ENCODE measurements at places on chromosomes 16 and 17.
A peak's percentile ranks its signal among the peaks of the same experiment; 100 is the strongest.

DNA sequence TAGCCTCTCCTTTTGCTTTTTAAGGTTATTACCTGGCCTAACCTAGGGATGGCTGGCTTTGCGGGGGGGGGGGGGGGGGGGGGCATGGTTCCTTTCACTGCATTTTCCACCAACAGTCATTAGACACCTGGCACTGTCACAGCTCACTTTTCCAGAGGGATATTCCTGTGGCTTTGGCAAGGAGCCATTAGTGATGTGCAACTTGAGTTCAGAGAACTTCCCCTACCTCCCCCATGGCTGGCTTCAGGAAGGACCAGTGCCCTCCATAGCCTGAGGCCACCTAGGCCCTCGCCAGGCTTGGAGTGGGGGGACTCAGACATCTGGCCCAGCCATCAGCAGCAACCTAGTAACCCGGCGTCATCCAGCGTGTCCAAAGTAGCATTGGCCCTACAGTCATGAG, 234.6 kb downstream of the CPPED1 start:
- no peak for DNase-seq

DNA sequence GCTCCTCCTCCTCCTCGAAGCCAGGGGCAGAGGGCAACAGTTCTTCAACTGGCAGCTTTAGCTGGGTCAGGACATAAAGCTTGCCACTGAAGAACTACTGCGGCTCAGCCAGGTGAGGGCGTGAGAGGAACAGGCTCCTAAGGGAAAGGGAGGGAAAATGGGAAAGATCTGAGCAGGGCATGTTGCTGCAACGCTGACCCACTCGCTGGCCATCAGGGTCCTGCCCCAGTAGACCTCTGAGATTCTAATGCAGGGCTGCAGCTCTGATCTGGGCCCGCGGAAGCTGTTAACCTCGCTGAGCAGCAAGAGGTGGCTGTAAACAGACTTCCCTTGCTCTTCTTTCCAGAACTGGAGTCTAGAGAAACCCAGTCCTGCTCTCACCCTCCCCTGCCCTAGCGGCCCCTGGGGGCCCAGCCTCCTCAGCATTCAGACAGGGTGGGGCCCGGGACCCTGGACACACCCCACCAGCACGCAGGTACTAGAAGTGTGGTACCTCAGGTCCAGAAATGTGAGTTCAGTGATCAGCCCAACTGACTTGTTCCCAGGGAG, 3.8 kb upstream of the TLCD2 start:
- DNase-seq, result peak; percentile 56

- peak; percentile 62 for DNase-seq
Observed at GRCh38 chr16:2022723-2023091, 3.1 kb downstream of the NPW start.

DNA sequence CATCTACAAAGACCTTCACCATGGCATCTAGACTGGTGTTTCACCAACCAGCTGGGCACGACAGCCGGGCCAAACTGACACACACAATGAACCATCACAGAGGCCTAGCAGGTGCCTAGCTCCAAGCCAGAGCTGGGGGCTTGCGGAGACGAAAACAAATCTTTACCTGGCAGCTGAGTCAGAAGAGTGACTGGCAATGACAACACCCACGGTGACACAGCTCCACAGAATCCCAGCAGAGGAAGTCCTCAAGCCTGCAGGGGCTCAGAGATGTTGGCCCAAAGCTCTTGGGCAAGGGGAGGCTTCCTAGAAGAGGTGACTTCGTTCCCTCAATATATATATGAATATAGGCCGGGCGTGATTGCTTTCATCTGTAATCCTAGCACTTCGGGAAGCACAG, 5.1 kb downstream of the MMP25 start:
- DNase-seq, result no peak

DNA sequence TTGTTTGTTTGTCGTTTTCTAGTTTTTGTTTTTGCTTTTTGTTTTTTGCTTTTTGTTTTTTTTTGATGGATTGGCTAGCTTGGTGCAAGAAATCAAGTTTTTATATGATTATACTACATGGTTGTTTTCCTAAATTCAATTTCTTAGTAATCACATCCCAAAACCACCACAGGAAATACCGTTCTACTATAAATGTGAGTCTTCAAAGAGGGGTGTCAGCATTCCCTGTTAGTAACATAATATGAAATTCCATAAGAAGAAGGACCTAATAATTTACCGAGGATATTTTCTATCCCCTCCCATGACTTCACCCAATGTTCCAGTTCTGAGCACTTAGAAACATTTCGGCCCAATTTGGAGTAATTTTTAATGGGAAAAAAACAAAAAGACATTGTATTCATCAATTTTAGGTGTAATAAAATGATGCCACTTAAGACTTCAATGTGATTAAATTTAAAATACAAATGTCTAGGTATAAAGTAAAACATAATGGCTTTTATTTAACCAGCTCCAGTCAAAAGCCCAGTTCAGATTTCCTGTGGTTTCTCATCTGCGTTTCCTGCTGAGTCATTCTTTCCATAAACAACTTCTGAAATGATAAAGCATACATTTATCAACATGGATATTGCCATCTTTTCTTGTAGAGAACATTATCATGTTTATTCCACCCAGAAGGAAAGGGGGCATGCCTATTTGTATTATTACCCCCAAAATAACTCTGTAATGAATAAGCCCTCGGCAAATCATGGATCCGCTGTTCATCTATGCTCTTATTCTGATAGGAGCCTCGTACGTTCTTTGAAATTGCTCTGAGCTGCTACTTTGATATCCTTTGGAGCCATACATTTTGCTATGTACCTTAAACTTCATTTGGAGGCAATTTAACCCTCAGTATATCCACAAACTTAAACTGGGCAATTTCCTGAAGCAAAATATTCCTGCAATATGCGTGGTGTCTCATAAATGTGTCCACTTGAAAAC, 28.1 kb downstream of the HSBP1 start:
- peak; percentile 84 for DNase-seq

DNA sequence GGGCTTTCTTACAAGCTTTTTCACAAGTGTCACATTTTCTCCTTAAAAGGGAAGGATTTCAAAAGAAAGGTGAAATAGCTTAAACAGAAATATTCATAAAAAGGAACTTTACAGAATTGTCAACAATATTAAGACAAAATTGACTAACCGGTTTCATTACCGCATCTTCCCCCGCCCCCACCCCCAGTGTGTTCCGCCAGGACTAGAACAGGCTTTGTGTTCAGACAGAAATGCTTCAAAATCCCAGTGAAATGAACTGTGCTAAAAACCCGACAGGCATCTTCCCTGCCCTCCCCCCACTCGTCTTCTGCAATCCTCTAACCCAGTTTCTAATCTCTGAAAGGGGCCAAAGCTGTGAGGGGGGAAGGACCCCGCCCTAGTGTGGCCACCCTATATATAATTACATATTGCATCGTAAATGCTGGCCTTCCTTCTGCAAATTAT, 990 bp upstream of the ROGDI start:
- no peak for DNase-seq

GRCh38 chr16:19450186-19450585, 32.5 kb downstream of the TMC5 start:
- DNase-seq, result no peak

- no peak for DNase-seq
Observed at GRCh38 chr16:2585651-2586081, 47.8 kb downstream of the PDPK1 start.

DNA sequence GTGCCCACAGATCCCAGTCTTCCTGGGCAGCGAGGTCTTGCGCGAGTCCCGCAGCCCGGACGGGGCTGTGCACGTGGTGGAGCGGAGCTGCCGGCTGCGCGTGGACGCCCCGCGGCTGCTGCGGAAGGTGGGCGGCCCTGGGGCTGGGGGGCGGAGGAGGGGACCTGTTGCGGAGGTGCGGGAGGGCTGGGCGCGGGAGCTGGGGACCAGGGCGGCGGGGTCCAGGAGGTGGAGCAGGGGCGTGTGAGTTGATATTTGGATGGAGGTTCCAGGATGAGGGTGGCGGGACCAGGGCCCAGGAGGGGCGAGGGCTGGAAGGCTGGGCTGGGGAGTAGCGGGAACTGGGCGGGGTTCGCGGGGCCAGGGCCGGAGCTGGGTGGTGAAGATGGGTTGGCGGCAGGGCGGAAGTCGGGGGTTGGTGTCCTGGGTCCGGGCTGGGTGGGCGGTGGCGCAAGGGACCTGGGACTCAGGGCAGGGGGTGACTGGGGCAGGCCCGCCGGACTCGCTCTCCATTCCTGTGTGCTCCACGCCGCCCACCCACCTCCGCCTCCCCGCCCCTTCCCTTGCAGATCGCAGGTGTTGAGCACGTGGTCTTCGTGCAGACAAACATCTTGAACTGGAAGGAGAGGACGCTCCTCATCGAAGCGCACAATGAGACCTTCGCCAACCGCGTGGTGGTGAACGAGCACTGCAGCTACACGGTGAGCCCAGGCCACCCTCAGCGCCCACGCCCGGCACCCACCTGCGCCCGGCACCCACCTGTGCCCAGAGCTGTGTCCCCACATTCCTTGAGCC, 29.6 kb downstream of the SEC14L5 start:
- no peak for DNase-seq

- DNase-seq, result peak; percentile 5
Observed at GRCh38 chr16:52469775-52470174, 77.2 kb downstream of the TOX3 start.

- DNase-seq, result peak; percentile 59
Observed at GRCh38 chr17:47695429-47696376, 1.7 kb downstream of the TBKBP1 start.

GRCh38 chr16:87860553-87861299, 8.6 kb downstream of the SLC7A5 start:
- peak; percentile 51 for DNase-seq

DNA sequence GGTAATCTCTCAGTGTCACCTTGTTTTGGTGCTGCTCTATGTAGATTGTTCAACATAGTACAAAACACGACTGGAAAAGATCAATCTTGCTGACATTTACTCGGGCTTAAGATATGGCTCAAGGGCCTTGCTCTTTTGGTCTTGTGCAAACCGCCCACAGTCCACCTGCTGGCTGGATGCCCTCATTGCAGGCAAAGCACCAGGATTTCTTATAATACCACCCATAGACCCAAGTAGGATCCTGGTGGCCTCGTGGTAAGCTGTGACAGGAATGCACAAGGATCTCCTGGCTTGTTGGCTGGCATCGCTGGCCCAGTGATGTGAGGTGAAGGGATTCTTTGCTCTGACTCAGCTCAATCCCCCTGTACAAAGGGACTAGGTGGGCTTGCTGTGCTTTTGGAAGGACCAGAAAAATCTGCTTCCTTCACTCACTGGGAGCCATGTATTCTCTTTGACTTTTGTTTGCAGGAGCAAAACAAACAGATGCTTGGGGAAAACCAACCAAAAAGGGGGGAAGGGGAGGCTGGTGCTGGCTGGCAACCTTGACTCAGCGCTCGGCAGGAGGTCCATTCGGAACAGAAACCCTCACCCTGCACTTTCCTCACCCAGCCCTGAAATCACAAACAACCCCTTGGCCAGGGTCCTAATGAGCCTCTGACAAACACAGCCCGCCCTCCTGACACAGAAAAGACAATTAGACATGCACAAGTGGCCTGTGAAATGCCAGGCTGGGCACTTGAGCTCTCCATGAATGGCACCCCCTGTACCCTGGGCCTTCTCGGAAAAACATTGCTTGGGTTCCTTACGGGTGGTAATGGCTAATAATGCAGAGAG, 36.6 kb upstream of the MED9 start:
- DNase-seq, result peak; percentile 66

- DNase-seq, result no peak
Observed at GRCh38 chr17:50577451-50577954, 17.0 kb downstream of the CACNA1G start.

DNA sequence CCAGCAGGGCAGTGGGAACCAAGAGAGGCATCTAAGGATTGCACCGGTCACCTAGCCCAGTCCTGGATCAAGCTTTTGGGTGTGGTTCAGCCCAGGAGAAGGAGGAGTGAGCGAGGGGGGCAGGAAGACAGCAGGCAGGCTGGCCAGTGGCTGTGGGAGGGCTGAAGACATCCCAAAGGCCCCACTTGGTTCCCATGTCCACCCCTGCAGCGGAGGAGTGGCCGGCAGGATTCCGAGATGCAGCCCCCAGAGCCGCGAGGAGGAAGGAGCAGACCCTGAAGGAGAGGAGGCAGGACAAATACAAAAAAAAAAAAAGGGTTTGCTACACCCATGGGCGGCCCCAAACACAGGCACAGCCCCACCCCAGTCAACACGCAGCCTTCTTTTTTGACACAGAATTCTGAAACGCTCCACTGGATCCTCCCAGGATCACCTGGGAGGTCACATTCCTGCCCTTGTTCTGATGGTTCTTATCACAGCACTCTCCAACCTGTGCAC, 1.1 kb upstream of the SLC47A2 start:
- DNase-seq, result no peak

DNA sequence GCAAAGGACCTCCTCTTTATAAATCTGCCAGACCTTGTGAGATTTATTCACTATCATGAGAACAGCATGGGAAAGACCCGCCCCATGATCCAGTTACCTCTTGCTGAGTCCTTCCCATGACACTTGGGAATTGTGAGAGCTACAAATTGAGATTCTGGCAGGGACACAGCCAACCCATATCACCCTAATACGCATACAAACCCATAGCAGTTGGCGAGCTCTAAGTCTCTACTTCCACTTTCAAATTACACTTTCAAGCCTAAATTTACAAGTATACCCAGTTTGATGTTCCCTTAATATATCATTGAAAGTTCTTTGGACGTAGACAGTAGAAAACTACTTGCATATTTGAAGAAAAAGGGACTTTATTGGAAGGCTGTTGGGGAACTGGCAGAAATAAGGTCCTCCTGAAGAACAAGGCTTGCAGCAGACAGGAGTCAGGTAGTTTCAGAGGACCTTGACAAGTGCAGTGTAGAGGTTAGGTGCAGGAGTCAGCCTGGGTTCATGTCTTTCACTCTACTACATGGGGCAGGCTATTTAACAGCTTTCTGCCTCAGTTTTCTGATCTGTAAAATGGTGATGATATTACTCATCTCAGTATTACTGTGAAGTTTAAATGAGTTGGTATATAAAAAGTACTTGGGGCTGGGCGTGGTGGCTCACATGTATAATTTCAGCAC, 107.9 kb upstream of the EEF2KMT start:
- DNase-seq, result no peak

GRCh38 chr17:66506641-66507040, 204.2 kb downstream of the PRKCA start:
- peak; percentile 18 for DNase-seq

DNA sequence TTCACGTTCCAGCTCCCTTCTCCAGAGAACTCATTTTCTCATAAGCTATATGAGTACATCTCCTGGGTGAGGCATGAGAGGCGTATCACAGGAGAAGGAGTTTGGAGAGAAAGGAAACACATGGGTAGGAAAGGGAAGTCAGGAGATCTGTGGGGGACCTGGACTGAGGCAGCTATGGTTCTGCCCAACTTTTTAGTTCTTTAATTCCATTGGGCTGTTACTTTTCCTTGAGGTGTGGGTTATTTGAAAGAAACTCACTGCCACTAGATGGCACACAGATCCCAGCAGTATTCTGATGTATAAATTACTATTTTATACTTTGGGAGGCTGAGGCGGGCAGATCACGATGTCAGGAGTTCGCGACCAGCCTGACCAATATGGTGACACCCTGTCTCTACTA, 63.6 kb downstream of the NUP93 start:
- peak; percentile 72 for DNase-seq

Measured in fibroblast of pulmonary artery (primary cell).